ENCODE measurements at places on chromosomes 16 and 17.

- no peak for DNase-seq
Measured at GRCh38 chr16:84844049-84844350, 24.2 kb downstream of the CRISPLD2 start.

GRCh38 chr16:59305850-59306249, 571.7 kb upstream of the GOT2 start:
- DNase-seq, result no peak

- no peak for DNase-seq
Measured at GRCh38 chr16:51657848-51658247, 506.8 kb upstream of the SALL1 start.

DNA sequence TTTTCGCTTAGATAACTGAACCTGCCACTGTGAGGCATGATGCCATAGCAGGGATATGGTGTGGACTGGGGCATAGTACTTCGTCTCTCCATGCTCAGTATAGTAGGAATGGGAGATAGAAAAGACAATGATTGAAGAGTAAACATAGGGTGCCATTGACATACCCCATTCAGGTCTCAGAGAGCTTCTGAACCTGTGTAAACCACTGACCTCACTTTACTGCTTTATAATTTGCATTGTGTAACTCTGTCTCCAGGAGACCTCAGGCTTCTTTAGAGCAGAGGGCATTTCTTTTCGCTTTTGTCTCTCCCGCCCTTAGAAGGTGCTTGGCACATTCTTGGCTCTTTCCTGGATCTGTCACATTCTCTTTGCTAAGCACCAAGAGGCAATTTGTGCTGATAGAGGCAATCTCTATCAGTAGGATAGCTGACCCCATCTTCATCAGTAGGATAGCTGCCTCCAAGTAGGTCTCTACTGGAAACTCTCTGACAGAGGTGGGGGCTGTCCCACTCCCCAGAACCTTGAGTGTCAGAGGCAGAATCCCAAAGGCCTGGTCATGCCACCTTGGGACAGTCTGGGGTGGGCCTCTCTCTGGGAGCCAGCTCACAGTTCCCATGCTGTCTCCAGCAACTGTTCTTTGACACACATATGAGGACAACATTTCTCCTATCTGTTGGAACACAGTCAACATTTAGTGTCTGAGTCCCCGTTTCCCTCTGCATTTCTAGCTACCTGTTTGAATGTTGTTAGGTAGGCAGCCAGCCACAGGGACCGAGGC, 181.9 kb downstream of the UTP18 start:
- no peak for DNase-seq

DNA sequence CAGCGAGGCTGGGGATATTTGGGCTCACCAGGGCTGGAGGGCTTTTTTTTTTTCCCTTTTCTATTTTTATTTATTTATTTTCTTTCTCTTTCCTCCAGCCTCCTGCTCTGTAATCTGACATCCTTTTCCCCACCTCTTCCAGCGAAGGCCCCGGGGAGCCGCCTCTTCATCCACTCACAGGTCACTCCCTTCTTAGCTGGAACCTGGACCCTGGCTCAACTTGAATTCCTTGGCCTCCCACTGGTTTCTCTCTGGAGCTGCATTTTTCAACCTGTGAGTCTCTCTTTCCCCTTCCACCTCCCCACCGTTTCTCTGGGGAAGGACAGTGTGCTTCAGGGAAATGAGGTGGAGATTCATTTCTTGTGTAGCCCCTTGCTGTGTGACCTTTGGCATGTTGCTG, 82.0 kb downstream of the MRM1 start:
- no peak for DNase-seq

- no peak for DNase-seq
Measured at GRCh38 chr17:11467639-11468038, 130.6 kb upstream of the DNAH9 start.

DNA sequence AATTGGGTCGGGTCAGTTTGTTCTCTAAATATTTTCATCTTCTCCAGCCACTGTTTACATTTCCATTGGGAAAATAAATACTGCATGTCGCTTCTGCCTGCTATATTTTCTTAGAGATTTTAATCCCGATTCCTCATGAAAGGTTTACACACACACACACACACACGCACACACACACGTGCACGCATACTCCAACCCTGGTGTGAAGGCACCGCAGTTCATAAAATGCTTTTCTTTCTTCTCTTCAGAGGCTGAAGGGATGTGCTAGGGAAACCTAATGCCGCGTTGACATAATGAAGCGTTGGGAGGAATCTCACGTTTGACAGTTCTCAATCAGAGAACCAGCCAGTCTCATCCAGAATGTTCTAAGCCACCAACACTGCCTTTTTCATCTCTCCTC, 222.9 kb upstream of the IRX3 start:
- no peak for DNase-seq

DNA sequence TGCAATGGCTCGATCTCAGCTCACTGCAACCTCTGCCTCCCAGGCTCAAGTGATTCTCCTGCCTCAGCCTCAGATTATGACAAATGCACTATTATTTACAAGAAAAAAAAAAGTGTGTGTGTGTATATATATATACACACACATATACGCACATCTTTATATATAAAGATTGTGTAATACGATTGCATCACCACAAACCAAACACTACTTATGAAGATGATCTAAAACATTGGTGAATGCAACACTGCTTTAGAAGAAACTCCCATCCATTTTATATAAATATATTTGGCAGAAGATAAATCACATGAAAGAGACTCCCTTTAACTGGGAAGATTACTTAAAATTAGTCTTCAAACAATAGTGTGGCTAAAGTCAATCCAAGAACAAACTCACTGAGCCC, 96.7 kb downstream of the SYCE1L start:
- no peak for DNase-seq

GRCh38 chr17:76538281-76538931, 897 bp upstream of the CYGB start:
- no peak for DNase-seq

GRCh38 chr17:859061-859823, 77.1 kb downstream of the MRM3 start:
- no peak for DNase-seq

DNA sequence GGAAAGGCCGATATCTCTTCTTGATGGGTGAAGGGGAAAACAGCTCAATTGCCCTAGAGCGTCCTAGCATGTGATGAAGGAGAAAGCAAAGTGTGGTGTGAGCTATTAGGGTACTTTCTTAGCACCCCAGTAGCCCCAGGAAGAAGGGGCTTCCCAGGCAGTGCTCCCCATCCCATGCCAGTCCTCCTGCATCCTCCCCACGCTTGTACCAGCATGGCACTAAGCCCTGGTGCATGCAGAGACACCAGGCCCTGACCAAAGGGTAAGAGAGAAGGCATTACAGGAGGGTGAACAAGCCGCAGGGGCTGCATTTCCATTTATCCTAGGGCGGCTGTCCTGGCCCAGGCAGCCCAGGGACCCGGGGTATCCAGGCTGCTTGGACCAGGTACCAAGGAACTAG, 3.1 kb downstream of the CYB561 start:
- DNase-seq, result no peak

GRCh38 chr17:46795379-46795952, 23.0 kb downstream of the WNT3 start:
- DNase-seq, result no peak

- no peak for DNase-seq
Measured at GRCh38 chr17:400257-400656, 47.6 kb upstream of the RPH3AL start.

DNA sequence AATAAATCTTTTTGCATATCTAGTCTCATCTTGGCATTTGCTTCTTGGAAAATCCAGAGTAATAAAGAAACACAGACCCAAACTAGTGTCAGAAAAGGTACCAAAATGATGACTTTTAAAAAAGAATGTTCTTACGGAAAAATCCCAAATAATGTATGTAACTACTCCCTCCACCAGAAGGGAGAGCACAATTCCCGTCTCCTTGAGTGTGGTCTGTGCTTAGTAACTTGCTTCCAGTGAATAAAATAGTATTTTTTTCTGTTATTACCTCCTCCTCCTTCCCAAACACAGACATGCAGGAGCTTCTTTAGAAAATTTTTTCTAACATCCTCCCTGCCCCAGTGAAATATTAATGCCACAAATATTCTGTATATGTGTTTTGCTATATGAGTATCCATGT, 358.1 kb downstream of the ZFHX3 start:
- no peak for DNase-seq

- DNase-seq, result no peak
Measured at GRCh38 chr16:19137201-19138128, 23.7 kb downstream of the ITPRIPL2 start.

GRCh38 chr16:74788108-74788507, 13.5 kb upstream of the FA2H start:
- DNase-seq, result no peak

DNA sequence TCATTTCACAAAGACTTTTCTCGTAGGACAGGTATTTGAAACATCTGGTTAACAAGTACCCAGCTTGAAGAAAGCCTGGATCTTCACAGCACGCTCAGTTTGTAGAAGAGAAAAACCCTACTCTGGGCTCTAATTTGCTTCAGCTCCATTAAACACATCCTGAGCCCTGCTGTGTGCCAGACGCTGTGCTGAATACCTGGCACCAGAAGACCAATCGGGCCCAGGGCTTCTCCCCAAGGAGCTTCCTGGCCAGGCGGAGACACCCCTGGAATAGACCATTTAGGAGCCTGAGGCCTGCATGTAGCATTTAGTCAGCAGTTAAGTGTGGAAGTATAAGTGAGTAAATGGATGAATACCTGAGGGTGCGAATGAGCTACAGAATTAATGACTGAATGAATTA, 8.9 kb upstream of the ABAT start:
- no peak for DNase-seq

GRCh38 chr16:47927330-47927729, 228.5 kb downstream of the ABCC12 start:
- DNase-seq, result no peak

GRCh38 chr17:14329900-14330491, 29.1 kb downstream of the HS3ST3B1 start:
- no peak for DNase-seq

DNA sequence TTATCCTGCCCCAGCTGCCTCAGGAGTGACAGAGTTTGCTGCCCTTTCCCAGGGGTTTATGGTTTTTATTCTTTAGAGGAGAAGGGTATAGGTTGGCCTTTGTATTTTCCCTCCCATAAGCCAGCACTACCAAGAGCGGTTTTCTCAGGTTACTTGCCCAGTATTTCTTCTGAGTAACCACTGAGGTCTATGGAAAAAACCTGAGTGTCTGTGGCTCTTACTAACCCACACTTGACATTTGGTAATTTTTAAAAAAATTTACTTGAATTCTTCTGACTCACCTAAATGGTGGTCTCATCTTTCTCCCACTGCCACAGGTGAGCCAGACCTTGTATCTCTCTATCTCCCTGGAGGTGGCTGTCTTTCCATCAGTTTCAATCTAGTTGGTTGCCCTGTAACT, 6.0 kb downstream of the SLC7A6 start:
- DNase-seq, result no peak

- no peak for DNase-seq
Measured at GRCh38 chr17:3636908-3637373, 381 bp downstream of the CTNS start.

DNA sequence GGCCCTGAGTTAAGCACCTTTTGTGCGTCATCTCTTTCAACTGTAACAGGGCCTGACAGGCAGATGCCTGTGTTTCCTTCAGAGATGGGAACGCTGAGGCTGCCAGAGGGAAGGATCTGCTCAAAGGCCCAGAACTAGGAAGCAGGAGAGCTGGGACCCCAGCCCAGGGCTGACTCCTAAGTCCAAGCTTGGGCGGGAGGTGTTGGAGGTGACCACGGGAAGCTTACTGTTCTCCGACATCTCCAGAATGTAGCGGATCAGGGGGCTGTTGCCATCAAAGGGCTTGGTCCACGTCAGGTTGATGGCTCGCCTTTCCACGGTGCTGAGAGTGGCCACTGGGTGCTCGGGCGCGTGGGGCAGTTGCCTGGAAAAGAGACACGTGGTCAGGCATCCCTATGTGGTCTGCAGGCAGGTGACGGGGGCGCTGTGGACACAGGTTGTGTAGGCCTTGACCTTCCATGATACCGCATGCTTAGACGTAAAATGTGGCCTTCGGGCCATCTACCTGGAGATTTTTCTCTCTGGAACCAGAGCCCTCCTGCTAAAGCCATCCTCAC, 111.4 kb upstream of the CDC42EP4 start:
- DNase-seq, result no peak

DNA sequence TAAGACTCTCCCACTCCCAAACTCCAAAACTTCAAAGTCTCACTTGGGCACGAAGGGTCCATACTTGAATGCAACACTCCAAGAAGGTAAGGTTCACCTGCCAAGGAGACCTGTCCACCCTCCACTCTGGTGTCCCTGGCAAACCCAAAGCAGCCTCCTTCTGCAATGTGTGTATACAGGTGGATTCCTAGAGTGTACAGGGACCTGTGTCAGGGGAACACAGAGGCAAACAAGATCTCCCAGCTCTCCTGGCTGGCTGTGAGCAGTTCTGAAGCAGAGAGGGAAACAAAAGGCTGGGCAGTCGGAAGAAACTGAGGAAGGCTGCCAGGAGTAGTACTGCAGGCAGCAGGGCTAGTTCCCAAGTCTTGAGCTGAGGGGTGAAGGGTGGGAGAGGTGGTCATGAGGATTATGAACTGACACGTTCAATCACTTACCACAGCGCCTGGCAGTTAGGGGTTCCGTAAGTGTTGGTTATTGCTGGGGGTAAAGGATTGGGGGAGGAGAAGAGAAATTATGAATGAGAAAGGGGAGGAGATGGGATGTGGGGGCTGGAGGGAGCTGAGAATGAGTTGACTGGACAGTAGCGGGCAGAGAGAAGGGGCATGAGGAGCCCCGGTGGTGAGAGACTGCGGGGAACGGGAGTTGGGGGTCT, 795 bp downstream of the KCTD13 start:
- DNase-seq, result no peak

- DNase-seq, result no peak
Measured at GRCh38 chr16:82585675-82586074, 41.1 kb upstream of the CDH13 start.

DNA sequence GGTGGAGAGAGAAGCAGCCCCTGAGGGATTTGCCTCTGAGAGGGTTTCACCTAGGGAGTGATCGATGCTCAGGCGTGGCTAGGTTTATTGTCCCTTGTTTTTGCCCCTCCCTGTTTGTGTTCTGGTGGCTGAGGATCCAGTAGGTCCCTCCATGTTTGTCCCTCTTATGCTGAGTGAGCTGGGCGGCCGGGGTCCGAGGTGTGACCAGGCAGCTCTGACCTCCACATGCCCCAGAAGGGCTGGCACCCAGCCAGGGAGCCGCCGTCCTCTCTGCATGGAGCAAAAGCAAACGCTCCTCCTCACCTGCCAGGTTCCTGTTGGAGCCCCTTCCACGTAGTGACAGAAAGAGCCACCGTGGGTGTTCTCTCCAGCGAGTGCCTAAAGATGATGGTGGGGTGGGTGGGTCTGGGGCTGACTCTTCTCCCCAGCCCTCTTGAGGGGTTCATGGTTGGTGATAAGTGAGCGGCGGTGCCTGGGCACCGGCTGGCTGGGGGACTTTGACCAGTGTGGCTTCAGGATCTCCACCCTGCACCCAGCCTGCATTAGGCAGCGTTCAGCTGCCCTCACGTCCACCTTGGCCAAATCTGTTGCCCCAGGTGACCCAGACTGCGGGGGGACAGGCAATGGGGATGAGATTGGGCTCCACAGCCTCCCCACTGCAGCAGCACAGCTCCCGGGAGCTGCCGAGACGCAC, 14.1 kb upstream of the NUDT16L1 start:
- no peak for DNase-seq

Data from activated CD4-positive, alpha-beta T cell treated with anti-CD3 and anti-CD28 coated beads, Interleukin-2, amount 50 U/mL, for 4 hours (primary cell).